Activated CD8-positive, alpha-beta memory T cell treated with anti-CD3 and anti-CD28 coated beads, Interleukin-2, amount 50 U/mL, for 4 hours (primary cell): ENCODE measurements at places on chromosomes 11 and 22.
A peak's percentile ranks its signal among the peaks of the same experiment; 100 is the strongest.

GRCh38 chr22:47593291-47593690 is 830.8 kb downstream of the TBC1D22A start:
- DNase-seq, result no peak

DNA sequence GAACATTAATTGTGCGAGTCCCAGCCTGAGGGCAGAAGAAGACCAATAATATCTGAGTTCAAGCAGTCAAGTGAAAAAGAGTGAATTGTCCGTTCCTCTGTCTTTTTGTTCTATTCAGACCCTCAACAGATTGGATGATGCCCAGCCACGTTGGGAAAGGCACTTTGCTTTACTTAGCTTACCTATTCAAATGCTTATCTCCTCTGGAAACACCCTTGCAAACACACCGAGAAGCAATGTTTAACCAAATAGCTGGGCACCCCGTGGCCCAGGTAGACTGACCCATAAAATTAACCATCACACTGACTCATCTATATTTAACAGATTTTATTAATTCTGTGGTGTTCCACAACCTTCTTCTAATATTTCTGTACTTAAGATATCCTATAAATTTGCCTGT is 9.3 kb downstream of the OOSP4A start:
- no peak for DNase-seq

GRCh38 chr11:128365044-128365443 is 222.3 kb downstream of the ETS1 start:
- DNase-seq, result no peak

GRCh38 chr11:2209900-2210321 is 38.3 kb upstream of the TH start:
- DNase-seq, result no peak

- DNase-seq, result no peak
Observed at GRCh38 chr11:79720115-79720514, 279.3 kb upstream of the TENM4 start.

GRCh38 chr11:96075532-96075959 is 151.6 kb upstream of the MTMR2 start:
- no peak for DNase-seq

- no peak for DNase-seq
Observed at GRCh38 chr11:43930868-43931716, 11.3 kb upstream of the C11orf96 start.

DNA sequence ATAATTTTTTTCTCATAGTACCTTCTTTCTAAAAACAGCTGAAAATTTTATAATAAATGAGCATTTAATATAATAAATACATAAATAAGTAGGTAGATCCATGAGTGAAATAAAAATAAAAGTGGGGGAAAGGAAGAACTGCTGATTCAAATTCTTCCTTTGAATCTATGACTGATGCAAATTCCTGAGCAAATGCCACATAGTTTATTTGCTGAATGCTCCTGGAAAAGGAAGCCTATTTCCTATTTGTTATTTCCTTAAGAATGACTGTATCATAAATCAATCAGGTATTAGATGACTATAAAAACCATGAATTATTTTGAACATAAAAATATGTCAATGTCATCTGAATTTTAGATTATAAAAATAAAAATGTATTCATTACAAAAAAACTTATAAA is 16.6 kb downstream of the BTBD10 start:
- no peak for DNase-seq

- no peak for DNase-seq
Observed at GRCh38 chr11:129119036-129119435, 73.1 kb downstream of the ARHGAP32 start.

DNA sequence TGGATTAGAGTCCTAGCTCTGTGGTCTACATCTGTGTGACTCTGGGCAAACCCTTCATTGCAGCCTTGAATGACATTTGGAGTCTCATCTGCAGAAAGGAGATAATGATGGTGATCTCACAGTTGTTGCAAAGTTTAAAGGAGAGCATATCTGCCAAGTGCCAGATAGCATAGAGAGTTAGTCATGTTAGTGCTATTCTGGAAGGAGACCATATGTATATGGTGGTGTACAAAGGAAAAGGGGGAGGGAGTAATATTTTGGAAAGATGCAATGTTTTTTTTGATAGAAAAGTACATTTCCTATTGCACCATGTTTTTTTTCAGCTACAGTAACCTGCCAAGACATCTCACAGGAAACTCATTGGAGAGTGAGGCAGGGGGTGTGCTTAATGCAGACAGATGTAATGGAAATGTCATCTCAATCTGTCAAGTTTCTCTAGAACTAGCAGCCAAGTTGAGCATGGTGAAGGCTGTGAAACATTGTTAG is 92.1 kb upstream of the NARS2 start:
- DNase-seq, result no peak

DNA sequence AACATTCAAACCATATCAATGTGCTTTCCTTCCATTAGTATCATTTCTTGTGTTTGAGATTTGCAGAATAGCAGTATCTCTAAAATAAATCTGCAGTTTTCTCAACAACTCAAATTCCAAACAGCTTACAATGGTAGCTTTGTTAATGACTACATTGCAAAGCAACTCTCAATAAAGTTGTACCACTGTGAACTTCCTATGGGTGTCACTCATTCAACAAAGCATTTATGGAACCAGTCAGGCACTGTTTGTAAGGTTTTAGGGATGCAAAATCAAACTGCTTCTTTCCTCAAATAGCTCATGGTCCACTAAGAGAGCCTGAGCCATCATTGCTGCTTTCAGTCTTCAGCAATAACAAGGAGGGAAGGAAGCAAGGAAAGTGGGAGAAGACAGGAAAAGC is 91.0 kb downstream of the CCDC83 start:
- no peak for DNase-seq

DNA sequence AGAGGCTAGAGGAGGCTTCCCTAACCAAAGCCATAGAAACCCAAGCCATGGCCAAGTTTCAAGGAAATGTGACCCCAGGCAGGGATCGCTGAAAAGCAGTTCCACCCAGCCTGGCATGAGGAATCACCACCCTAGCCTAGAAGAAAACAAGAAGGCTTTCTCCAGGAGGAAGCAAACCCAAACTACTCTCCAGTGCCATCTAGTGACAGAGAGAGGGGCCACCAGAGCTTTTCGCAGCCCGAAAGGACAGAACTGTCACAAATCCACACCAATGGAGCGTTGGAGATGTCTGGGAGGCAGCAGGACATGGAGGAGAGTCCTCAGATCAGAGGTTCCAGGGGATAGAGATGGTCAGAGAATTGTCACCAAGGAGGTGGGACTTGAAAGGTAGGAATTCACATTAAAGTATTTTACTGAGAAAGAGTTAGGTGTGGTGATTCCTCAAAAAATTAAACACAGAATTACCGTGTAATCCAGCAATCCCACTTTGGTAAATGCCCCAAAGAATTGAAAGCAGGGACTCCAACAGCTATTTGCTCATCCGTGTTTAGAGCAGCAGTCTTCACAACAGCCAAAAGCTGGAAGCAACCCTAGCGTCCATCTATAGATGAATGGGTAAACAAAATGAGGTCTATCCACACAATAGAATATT is 67.3 kb upstream of the NUP50 start:
- peak; percentile 32 for DNase-seq

DNA sequence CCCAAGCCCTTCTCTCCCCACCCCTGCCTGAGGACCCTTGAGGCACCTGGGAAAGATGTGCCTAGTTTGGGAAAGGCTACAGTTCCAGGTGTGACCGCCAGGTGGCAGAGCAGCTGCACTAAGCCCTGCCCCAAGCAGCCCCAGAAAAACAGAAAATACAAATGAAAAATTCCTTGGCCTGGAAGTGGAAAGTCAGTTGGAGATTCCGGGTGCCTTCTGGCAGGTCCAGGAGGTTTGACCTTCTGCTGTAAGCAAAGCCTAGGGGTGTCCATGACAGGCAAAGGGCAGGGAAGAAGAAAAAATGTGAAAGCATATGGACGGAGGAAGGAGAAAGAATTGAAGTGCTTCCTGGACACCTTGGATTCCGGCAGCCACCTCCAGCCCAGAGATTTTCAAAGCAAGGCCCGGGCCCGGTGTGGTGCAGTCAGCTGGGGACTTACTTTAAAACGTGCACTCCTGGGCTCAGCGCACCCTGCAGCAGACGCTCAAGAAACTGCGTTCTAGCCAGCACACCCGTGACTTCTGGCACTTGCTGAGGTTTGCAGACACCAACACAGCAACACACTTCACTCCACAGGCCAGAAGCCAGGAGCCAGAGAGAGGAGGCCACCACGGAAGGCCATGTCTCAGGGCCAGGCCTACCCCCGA is 37.3 kb upstream of the SLC22A12 start:
- DNase-seq, result peak; percentile 60

DNA sequence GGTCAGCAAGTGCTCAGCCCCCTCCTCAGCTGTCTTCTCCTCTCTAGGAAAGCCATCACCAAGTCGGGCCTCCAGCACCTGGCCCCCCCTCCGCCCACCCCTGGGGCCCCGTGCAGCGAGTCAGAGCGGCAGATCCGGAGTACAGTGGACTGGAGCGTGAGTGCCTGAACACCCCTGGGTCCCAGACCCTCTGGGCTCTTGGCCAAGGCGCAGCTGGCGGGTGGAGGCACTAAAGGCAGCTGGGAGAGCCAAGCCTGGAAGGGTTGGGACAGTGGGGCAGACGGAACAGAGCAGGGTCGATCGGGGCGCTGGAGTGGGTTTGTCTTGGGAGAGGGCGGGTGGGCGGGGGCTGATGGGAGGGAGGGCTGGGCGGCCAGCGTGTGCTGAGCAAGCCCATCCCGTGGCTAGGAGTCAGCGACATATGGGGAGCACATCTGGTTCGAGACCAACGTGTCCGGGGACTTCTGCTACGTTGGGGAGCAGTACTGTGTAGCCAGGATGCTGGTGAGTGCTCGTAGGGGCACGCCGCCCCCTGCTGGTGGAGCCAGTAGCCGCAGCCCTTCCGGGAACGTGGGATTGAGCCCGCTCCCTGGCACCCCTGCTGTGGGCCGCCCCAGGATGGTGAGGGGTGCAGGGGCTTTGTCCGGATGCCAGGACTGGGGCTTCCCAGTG is 14.1 kb upstream of the MDK start:
- peak; percentile 82 for DNase-seq

GRCh38 chr11:42337786-42338455 is 878.5 kb upstream of the LRRC4C start:
- no peak for DNase-seq

DNA sequence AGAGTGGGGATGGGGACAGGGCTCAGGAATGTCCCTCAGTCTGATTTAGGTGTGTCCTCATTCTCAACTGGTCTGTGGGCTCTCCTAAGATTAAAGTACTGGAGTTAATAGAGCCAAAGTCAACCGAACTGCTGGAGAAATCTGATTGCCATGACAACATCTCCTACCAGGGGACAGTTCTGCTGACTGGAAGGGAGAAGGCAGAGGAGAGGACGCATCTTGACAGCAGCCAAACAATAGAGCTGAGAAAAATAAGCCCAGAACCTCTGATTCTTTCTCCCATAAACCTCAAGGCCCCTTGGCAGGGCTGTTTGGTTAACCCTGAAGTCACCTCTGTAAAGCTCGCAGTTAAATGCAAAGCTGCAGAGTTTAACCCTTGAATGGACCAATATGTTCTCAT is 2.8 kb downstream of the KCTD14 start:
- DNase-seq, result no peak

GRCh38 chr11:133175103-133175502 is 357.2 kb downstream of the OPCML start:
- DNase-seq, result no peak

DNA sequence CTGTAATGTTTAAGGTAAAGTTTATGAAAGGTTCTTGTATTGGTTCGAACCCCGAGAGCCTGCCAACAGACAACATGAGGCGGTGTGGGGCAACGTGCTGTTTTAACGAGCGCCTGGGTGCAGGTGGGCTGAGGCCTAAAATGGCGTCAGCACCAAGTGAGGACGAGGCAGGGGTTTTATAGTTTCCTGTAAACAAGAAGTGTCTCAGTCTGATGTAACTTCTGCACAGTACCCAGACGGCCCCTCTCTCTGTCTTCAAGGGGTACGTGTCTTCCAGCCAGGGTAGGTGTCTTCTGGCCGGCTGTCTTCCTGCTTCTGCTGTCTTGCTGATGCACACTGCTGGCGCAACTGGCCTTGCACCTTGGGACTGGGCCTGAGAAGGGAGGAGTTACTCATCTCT is 2.7 kb downstream of the PPFIBP2 start:
- DNase-seq, result no peak

DNA sequence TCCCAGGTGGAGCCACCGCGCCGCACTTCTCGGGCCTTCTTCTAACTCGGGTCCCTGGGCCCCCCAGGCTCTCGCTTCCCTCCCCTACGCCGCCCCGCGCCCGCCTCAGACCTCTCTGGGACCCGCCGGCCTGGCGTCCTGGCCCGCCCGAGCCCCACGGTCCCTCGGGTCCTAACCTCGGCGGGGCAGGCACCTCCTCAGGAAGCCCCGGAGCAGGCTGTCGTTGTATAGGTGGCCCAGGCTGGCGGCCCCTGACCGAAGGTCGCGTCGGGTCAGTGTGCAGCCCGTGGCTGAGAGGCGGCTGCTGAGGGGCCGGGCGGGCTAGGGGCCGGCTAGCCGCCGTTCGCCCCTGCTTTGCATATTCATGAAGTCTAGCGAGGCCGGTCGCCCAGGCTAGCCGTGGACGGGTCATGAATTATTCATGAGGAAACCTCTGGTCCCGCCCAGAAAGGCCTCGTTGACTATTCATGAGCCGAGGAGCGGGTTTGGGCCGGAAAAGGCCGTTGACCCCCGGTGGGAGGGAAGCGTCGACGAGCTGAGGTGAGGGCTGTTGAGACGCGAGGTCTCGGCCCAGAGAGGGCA is at the start of gene HORMAD2:
Gene HORMAD2, plus strand, starts transcription at position 513 of the 582 bp plus-strand sequence. CDS start 13,489 bp downstream, outside the sequence.
- no peak for DNase-seq

DNA sequence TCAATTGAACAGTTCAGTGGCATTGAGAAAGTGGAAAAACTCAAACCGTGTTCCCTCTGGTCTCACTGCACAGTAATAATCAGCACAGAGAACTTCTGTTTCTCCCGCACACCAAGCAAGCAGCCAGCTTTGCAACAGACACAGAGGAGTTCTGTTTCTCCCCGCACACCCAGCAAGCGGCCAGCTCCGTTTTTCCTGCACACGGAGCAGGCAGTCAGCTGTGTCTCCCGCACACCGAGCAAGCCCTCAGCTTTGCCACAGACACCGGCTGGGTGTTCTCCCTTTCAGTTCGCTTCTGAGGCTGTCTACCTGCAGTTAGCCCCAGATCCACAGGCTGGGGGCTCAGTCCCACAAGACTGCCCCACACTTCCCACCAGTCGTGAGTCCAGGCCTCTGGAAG is 9.9 kb upstream of the TALDO1 start:
- DNase-seq, result no peak

DNA sequence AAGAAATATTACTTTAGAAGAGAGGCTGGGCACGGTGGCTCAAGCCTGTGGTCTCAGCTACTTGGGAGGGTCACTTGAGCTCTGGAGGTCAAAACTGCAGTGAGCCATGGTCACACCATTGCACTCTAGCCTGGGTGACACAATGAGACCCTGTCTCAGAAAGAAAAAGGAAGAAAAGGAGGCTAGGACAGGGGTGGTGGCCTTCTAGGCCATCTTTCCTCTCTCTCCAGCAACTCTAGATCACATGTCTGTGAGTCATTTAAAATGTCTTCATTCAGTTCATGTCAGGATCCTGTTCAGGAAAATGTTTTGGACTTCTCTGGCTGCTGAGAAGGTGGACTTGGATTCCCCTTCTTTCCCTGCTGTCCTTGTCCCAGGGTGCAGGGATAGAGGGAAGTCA is 53.3 kb downstream of the PPFIA1 start:
- no peak for DNase-seq

- DNase-seq, result no peak
Observed at GRCh38 chr11:34613015-34613414, 7.9 kb upstream of the EHF start.
